ENCODE measurements at places on chromosomes 7 and 10. TPM values are rescaled to one million over a fixed set of nuclear protein-coding genes. Genes with fewer than 3 reads are reported as not detected.

- no peak for DNase-seq
Observed at GRCh38 chr10:18699849-18700840, 40.9 kb downstream of the ARL5B start.

DNA sequence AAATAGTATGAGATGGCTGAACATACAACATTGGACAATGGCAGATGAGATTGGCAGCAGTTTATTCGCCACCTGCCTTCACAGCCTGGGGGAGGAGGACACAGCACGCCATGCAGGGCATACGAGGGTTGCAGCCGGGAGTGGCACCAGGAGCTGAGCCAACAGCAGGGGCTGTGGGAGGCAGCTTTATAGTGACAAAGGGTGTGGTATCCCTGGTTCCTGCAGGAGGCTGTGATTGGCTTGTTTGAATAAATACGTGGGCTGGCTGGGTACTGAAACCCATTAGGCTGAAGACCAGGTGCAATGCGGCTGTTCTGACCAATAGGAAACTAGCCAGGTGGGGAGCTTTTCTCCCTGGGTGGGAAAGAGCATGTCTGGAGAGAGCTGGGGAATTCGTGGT lies 68.9 kb upstream of the LEP start:
- no peak for DNase-seq

DNA sequence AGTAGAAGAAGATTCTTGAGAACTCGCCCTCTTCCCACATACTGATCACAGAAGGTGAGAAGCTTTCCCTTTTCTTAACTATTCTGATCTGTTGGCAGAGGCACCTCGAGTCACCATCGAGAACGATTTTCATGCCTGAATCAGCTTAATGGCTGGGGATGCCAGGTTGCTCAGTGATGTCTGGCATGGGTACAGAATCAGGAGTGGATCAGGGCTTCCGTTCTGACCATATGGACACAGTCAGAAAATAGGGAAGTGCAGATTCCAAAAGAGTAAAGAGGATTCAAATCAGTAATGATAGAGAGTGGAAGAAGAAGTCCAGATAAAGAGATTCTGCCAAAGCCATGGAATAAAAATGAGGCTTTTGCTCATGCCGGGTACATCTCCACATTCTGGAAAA lies 52.0 kb upstream of the GRB10 start:
- no peak for DNase-seq

DNA sequence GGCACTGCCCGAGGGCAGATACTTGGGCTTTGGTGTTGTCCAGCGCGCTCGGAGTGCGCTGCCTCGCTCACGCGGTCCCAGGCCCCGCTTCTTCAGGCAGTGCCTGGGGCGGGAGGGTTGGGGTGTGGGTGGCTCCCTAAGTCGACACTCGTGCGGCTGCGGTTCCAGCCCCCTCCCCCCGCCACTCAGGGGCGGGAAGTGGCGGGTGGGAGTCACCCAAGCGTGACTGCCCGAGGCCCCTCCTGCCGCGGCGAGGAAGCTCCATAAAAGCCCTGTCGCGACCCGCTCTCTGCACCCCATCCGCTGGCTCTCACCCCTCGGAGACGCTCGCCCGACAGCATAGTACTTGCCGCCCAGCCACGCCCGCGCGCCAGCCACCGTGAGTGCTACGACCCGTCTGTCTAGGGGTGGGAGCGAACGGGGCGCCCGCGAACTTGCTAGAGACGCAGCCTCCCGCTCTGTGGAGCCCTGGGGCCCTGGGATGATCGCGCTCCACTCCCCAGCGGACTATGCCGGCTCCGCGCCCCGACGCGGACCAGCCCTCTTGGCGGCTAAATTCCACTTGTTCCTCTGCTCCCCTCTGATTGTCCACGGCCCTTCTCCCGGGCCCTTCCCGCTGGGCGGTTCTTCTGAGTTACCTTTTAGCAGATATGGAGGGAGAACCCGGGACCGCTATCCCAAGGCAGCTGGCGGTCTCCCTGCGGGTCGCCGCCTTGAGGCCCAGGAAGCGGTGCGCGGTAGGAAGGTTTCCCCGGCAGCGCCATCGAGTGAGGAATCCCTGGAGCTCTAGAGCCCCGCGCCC lies at the start of gene NPY:
NPY (plus strand) TSS at position 294 of the 802 bp plus-strand sequence. CDS start 1,051 bp downstream, outside the sequence.
- DNase-seq, result no peak

GRCh38 chr10:131617113-131617858 lies 283.5 kb upstream of the PPP2R2D start:
- DNase-seq, result no peak

The PPP1R17 gene
- total RNA-seq, result not detected

The HOXA2 gene
- total RNA-seq, result not detected

DNA sequence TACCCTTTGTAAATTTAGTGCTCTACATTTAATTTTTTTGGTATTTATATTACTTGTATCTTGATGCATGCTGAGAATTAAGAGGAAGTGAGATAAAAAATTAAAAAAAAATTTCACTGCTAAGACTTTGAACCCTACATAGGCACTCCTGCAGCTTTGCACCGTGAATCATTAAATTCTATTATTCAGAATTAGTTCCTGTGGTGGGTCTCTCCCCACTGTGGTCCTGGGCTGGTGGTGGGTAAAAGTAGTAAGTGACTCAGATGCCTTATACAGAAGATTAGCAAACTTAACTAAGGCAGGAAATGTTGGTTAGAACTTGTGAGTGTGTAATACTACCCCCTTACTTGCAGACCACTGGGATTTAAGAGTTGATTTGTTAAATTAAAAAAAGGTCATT lies 72.6 kb downstream of the AP3M1 start:
- peak; percentile 40 for DNase-seq

DNA sequence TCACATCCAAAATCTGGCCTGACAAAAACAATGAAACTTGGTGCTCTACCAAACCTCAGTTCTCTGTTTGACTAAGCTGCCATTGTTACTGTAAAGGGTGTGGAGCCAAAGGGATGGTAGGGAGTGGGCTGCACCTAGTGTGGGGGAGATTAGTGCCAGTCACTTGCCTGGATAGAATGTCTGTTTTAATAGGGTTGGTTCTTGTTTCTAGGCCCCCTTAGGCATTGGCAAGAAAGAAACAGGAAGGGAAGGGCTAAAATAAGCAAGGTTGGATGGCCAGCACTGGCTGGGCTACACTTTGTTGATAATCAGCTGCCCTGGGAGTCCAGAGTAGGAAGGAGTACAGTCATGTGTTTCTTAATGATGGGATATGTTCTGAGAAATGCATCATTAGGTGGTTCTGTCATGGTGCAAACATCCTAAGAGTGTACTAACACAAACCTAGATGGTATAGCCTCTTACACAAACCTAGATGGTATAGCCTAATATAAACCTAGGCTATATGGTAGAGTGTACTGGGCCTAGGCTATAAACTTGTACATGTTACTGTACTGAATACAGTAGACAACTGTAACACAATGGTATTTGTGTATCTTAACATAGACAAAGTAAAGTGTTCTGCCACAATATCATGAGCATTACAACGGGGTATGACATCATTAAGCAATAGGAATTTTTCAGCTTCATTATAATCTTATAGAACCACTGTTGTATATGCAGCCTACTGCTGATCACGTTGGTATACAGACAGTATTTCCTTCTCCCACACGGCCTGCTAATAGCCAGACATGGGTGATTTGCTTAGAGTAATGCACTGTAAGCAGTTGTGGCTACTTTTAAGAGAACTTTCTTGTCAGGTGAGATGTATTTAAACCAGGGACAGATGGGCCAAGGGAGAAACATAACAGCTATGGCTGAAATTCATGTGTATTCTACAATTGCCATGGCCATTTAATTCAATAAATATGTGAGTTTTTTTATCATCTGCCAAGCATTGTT lies 15.4 kb downstream of the BBIP1 start:
- DNase-seq, result no peak

- DNase-seq, result no peak
Observed at GRCh38 chr7:1598961-1599639, 29.3 kb upstream of the PSMG3 start.

DNA sequence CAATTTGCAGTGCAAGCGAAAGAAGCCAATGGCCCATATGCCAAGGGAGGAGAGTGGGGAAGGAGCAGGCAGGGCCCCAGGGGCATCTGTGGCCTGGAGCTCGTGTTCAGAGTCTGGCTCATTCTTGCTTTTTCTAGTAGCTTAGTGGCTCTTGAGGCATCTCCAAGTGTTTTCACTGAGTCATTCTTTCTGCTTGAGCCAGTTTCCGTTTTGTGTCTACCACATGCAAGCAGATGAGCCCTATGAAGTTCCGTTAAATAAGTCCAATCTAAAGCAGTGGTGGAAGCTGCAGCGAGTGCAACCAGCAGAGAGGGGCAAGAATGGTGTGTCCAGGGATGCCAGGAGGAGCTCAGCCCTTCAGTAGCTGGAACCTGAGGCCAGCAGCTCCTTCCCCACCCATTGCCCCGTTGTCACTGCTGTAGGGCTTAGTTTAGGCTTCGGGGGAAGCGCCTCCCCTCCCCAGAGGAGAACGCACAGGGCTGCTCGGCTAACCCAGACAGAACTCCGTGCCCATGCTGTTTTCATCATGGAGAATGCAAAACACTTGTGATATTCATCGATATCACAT lies 57.4 kb upstream of the EBF3 start:
- DNase-seq, result no peak

Measured in CD8-positive, alpha-beta T cell (primary cell).